ENCODE measurements at places on chromosomes 6 and 20.

DNA sequence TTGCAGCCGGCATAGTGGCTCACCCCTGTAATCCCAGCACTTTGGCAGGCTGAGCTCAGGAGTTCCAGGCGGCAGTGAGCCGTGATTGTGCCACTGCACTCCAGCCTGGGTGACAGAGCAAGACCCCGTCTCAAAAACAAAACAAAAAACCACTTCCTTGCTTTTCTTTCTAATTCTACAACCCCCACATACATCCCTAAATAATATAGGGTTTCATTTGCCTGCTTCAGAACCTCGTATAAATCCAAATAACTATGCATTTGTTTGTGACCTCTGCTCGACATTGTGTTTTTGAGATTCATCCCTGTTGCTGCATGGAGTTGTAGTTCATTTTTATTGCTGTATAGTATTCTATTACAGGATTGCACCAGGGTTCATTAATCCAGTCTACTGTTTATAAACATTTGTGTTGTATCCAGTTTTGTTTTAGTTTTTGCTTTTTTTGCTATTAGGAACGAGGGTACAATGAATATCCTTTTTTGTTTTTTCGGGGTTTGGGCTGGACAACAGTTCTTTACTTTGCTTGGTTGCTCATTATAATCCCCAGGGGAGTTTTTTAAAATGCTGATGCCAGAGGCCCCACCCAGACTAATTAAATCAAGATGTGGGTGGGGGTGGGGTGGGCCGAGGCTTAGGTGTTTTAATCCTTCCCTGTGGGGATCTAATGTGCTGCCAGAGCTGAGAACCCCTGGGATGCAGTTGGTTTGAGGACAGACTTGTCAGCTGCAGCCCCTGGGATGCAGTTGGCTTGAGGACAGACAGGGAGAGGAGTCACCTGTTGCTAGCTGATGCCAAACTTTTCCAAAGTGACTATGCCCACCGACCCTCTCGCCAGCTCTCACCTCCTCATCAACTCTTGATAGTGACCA, 2.4 kb upstream of the SNAI1 start:
- no peak for DNase-seq

- DNase-seq = no peak
Measured at GRCh38 chr20:11227602-11228001, 553.8 kb upstream of the JAG1 start.

DNA sequence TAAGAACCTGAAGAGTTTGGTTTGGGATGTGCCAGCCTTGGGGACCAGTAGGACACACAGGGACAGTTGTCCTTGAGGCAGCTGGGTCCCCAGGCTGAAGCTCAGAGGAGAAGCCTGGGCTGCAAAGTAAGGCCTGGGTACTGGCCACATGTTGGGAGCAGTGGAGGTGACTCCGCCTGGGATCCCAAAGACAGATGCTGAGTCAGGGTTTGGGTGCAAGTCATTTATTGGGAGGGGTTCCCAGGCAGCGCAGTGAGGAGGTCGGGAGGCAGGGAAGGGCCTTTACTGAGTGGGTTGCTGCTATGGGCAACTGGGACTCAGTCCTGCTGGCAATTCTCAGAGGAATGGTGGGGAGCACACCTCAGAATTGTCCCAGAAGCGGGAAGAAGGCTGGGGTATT, 12.4 kb downstream of the BPI start:
- DNase-seq = no peak

DNA sequence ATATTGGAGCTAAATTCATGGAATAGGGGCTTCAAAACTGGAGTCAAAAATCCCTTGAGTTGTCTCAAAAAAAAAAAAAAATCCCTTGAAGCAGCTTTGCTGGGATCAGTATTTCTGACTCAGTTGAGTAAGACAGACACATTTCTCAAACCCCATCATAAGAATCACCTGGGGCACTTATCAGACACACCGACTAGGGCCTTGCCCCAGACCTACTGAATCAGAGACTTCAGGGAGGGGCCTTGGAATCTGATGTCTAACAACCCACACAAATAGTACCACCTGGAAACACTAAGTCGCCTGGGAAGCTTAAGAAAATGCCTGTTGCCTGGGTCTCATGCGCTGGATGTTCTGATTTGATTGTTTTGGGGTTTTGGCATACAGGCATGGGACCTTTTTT, 44.9 kb upstream of the RNF144B start:
- DNase-seq = no peak

DNA sequence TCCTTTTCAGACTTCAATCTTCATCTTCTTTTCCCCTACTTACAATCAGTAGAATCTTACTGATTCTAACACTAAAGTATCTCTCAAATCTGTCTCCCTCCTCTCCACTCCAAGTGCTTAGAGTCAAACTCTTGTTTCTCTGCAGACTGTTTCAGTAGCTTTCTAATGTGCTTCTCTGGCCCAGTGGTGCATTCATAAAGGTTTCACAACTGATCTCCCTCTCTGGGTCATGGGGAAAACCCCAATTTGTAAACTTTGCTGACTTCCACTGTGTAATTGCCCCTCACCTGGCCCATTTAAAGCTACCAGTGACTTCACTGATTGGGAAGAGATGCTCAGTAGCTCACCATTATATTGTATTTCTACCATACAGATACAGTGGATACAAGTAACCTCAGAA, 183.6 kb downstream of the FAXC start:
- no peak for DNase-seq

DNA sequence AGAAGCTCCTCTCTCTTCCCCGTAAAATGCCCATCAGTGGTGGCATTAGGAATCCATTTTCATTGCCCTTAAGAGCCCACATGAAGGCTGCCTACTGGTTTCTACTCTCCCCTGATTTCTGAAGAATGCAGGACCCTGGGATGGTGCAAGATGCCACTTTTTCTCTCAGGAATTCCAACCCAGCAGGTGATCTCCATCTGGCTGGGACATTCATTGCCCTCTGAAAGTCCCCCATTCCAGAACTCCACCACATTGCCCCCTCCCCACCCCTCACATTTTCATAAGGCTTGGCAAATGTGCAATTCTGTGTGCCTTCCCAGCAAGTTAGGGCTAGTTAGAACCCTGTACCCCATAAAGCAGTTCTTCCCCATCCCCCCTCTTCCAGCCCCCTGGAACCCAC, 88.0 kb downstream of the BANF2 start:
- DNase-seq = no peak

GRCh38 chr6:149890629-149891045, 7.3 kb downstream of the RAET1E start:
- DNase-seq = no peak

DNA sequence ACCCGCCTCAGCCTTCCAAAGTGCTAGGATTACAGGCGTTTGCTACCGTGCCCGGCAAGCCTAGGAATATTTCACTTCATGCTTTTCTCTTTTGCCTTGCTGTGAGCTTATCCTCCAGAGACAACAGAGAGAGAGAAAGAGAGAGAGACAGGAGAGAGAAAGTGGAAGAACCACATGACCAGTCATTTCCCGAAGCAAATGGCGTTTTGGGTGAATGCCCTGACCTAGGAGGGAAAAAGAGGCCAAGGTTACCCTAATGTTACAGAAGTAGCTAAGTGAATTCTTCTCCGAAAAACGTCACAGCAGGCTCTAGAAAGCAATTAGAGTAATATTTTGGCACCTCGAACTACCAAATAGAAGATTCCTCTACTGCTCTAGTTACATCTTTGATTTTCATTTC, 9.1 kb downstream of the SGK1 start:
- no peak for DNase-seq

DNA sequence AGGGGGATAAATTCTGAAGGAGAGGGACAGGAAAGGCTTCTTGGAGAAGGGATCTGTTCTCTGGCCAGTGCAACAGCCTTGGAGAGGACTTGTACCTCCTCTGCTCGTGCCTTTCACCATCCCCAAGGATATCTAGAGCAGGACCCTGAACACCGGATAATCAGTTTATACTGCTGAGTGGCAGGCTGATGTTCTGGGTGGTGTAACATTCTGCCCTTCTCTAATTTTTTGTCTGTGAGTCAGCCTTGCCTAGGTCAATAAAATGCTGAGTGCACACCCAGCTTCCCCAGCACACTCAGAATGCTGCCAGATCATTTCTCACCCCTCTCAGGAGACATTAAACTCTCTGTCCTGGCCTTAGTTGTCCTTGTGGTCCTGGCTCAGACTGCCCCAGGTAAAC, at the start of gene DEFB115:
Gene DEFB115 (plus strand): TSS at position 301 of the 400 bp plus-strand sequence. CDS start 0 bp downstream, at position 301.
- DNase-seq = no peak

GRCh38 chr6:30135757-30136156, at the start of gene TRIM40:
TSS of gene TRIM40 (plus strand) at chr6:30136140. CDS start at chr6:30137037, 897 bp downstream.
- DNase-seq = no peak

DNA sequence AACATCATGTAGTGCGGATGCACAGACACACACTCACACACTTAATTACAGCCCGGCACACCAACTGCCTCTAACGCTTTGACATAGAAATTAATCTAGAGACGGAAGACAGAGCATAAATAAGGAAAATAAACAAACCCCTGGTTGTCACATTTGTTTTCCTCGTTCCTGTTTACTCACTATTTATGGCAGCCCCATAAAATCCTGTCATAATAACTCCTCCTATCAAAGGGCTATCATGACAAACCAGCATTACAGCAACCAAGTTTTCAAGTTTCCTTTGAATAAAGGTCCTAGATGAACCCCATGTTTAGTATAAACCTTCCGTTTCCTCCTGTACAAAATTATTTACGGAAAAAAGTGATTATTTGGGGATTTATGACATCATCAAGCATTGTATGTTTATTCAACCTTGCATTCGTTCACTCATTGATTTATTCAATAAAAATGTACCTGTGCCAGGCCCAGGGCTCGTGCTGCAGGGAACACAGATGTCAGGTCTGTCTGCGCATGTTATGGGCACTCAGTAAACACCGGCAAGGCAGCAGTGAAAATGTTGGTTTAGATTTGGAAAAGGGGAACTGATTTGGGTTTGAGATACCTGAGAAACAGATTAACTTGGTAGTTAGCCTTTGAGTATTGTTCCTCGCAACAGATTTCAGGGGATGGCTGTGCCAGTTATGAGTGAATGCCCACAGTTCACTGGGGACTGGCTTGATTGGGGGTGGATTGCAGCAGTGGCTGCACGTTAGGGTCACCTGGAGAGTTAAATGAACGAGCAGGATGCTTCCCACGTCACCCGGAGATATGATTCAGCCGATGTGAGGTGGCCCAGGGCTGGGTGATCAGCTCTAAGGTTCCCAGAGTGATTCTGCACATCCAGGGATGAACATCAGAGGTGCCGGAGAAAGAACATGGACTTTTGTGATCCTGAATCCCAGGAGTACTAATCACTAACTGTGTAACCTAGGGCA, 295.3 kb upstream of the FOXQ1 start:
- no peak for DNase-seq

- no peak for DNase-seq
Measured at GRCh38 chr20:32655903-32656512, 17.7 kb downstream of the C20orf203 start.

- no peak for DNase-seq
Measured at GRCh38 chr20:61891916-61892649, 173.6 kb downstream of the TAF4 start.

GRCh38 chr20:36030149-36030548, 61.8 kb downstream of the CNBD2 start:
- DNase-seq = no peak

DNA sequence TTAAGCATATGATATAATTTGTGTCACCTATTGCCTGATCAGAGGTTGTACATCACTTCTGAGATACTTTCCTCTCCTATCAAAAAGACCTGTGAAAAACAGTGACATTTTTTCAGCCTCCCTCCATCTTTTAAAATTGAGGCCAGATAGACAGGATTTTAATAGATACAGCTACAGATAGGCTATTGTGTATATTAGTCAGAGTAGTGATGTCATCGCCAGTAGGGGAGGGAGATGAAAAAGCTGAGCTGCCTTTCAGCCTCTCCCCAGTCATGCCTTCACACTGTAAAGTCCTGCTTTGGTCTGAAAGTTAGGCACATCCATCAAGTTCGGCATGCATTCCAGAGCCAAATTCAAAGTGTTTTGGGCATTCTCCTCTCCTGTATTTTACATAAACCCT, 7.9 kb upstream of the PABPC1L start:
- no peak for DNase-seq

- no peak for DNase-seq
Measured at GRCh38 chr20:37807471-37808232, 95.3 kb upstream of the VSTM2L start.

DNA sequence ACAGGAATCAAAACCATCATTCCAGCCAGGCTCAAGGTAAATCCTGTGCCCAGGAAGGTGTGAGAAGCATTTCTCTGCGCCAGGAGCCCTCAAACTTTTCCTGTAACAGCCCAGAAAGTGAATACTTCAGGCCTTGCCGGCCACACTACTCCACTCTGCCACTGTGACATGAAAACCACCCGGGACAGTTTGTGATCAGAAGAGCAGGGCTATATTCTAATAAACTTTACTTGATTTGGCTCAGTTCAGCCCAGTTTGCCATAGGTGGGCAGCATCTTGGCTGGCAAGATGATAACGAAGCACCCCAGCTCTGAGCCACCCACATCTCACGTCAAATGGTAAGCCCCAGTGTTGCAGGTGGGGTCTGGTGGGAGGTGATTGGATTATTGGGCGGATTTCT, 249.4 kb downstream of the DLL1 start:
- DNase-seq = no peak

GRCh38 chr20:47659904-47660601, 125.2 kb downstream of the SULF2 start:
- DNase-seq = no peak

- no peak for DNase-seq
Measured at GRCh38 chr20:25308671-25309394, 60.9 kb downstream of the PYGB start.

DNA sequence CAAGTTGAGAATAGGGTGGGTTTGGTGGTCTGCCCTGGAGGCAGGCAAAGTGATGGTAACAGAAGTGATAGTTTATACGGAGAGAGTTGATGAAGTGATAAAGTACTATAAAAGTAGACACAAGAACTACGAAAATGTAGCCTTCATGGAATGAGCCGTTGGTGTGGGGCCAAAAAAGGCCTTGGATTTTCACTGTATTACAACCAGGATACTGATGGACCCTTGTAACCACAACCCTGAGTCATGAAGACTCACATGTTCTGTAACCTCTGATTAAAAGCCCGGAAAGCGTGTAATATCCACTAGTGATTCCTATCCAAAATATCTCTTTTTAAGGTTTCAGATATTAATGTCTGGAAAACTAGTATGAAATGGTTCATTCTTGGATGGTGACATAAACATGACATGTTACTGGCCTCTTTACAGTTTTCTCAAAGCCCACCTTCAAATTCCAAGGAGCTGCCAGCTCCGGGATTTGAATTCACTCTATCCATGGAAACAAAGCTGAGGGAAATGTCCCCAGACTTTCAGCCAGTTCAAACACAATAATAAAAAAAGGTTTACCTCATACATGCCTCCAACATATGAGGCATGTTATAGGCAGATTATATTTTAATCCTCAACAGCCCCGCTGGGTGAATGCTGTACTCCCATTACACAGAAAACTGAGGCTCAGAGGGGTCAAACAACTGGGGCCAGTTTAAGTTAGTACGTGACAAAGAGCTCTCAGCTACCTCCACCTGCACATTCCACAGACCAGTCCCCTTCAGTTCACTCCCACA, 55.4 kb downstream of the MRPL14 start:
- no peak for DNase-seq

Data from GOT3 (cell line).